ENCODE measurements at places on chromosomes 16 and 17.

GRCh38 chr16:54657058-54657708, 273.5 kb upstream of the IRX5 start:
- no peak for DNase-seq

- DNase-seq = peak; percentile 66
These were observed 335.3 kb downstream of the SOX9 start for GRCh38 chr17:72456075-72456474.

GRCh38 chr16:51146256-51146924, 4.7 kb downstream of the SALL1 start:
- peak; percentile 58 for DNase-seq

- DNase-seq = no peak
These were observed 13.1 kb downstream of the TBC1D24 start for GRCh38 chr16:2487903-2488531.

- DNase-seq = no peak
These were observed 2.2 kb upstream of the CLDN9 start for GRCh38 chr16:3010510-3010909.

DNA sequence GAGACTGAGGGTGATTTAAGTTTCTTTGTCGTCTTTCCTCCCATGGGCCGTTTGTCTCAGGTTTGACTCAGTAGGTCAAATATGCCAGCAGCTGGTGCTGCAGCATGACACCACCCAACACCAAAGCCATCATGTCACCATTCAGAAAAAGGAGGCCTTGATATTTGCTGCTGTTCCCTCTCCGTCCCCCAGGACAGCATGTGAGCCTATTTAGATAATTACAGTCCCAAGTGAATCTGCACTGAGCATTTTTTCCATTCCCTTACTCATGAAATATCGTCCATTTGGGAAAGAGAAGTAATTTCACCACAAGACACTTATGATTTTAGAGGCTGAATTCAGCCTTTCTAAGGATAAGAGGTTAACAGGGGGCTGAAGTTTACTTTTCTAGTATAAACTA, 62.2 kb upstream of the ADORA2B start:
- no peak for DNase-seq

DNA sequence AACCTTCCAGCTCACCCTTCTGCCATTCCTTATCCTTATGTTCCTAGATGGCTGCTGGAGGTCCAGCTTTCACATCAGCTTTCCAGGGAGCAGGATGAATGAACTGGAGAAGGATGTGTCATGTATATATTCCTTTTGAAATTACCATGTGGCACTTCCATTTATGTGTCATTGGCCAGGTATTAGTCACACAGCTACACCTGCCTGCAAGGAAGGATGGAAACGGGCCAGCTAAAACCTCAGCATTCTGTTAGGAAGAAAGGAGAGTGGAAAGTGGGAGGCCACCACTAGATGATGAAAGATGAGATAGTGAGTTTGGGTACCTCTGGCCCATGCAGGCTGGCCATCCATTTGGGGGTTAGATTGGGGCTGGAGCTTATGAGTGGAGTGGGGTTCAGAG, 67.5 kb downstream of the KSR1 start:
- DNase-seq = no peak

- DNase-seq = no peak
These were observed 35.6 kb downstream of the FBXL20 start for GRCh38 chr17:39365872-39366271.

DNA sequence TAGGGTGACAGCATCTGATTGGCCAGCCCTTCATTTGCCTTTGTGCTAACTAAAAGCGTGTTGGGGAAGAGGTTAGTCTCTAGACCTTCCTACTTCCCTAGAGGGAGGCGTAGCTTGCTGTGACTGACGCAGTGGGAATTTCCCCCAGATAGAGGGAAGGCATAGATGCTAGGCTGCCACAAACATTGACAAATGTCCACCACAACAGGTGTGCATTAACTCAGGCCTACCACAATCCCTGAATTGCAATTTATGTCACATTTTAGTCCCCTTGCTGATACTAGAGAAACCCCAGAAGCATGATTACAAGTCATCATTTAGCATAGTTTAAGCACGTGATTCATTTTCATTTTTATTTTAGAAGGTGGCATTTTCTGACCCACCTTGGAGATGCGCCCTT, 76.3 kb upstream of the WSB1 start:
- DNase-seq = no peak

GRCh38 chr16:28826141-28826540, 3.3 kb downstream of the ATXN2L start:
- DNase-seq = no peak

GRCh38 chr17:48388955-48389743, 40.9 kb downstream of the SKAP1 start:
- DNase-seq = no peak

DNA sequence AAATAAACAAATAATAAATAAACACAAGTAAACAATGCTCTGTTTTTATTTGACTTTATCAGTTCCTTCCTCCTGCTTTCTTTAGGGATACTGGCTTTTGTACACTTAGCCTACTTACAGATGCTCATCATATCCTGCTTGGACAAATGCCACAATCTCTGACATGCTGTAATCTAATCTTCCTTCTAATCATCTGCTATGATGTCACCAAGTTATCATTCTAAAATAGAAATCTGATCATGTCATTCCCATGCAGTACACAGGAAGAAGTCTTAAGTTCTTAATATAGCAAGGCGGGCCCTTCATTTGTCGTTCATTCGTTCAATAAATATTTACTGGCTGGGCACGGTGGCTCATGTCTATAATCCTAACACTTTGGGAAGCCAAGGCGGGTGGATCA, 9.1 kb upstream of the UBB start:
- peak; percentile 29 for DNase-seq

DNA sequence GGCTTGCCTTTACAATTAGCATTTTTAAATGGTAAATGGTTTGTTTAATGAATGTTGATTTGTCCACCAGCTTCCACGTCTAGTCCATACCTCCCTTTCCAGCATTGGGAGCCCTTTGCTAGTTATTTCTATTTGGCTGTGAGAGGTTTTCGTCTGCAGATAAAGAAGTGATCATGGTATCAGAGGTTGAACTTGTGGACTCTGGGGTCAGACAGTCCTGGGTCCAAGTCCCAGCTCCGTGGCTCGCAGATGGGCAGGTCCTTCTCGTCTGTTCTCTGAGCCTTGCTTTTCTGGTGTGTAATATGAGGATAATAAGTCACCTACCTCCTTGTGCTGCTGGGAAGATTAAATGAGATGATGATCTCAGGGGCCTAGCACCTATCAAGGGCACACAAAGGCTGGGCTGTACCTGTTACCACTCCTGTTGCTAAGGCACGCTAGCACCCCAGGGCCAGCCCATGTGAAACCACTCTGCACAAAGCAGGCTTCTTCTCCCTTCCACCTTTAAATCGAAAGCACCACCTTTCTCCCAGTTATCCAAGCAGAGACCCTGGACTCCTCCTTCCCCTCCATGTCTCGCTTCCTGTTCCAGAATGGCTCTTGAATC, 103.9 kb downstream of the GNAO1 start:
- no peak for DNase-seq

DNA sequence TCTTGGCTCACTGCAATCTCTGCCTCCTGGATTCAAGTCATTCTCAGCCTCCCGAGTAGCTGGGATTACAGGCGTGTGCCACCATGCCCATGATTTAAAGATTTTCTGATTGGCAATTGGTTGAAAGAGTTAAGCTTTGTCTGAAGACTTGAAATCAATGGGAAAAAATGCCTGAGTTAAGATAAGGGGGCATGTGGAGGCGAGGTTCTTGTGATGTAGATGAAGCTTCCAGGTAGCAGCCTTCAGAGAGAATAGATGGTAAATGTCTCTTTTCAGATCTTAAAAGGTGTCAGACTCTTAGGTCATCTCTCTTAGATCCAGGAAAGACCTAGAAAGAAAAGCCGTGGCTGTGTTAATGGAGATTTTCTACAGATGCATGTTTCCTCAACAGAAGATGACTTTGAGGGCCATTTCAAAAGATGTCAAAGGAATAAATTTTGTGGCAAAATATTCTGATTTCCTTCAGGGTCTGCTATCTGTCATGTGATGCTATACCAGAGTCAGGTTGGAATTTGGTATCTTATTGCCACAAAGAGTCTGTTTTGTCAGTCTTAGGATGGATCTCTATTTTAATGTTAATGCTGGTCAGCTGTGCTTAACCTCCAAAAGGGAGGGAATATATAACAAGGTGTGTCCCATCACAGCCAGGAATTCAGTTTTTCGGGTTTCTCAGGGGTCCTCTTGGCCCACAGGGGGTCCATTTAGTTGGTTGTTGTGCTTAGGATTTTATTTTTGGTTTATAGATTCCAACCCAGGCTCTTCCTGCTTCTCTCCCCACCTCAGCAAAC, 58.3 kb upstream of the AKTIP start:
- DNase-seq = no peak

- no peak for DNase-seq
These were observed 868 bp downstream of the MED13 start for GRCh38 chr17:62064029-62064790.

GRCh38 chr17:31052187-31052889, 42.4 kb upstream of the NF1 start:
- DNase-seq = peak; percentile 87

GRCh38 chr17:48451489-48451888, 21.5 kb upstream of the SKAP1 start:
- DNase-seq = no peak

Measured in AG08396 (cell line).